Urothelium cell line (cell line): ENCODE measurements at places on chromosomes 3 and 15.

GRCh38 chr15:90644952-90645725, 72.0 kb upstream of the BLM start:
- DNase-seq: no peak

- no peak for DNase-seq
Observed at GRCh38 chr3:186823386-186823785, 17.1 kb upstream of the RFC4 start.

- DNase-seq: no peak
Observed at GRCh38 chr3:26307787-26308186, 314.8 kb upstream of the LRRC3B start.

DNA sequence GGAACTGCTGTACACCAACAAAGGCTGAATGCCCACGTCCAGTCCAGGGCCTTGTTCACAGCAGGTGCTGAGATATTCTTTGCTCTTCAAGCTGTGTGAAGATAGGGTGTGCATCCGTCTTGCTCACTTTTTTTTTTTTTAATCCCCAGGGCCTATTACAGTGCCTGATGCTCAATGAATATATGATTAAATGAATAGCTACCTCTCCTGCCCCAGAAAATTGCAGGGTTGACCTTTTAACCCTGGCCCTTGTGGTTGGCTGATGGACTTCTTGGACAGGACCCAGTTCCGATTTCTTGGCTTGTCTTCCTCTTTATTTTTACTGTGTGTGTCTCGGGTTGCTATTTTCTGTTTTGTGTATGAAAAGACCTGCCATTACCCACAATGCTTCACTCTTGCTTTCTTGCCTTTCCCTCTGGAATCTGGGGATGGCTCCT, 2.9 kb upstream of the FYTTD1 start:
- no peak for DNase-seq

DNA sequence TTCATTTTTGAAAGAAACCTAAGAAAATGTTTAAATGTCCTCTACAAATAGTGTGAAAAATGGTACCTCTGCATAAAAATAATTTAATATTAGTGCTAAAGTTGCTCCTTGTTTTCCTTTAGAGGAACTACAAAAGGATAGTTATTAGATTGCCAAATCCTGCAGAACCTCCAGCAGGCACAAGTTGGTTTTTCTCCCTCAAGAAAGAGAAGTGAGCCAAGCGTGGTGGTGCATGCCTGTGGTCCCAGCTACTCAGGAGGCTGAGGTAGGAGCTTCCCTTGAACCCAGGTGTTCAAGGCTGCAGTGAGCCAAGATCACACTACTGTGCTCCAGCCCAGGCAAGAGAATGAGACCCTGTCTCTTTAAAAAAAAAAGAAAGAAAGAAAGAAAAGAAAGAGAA, 85.1 kb upstream of the TSEN2 start:
- no peak for DNase-seq

DNA sequence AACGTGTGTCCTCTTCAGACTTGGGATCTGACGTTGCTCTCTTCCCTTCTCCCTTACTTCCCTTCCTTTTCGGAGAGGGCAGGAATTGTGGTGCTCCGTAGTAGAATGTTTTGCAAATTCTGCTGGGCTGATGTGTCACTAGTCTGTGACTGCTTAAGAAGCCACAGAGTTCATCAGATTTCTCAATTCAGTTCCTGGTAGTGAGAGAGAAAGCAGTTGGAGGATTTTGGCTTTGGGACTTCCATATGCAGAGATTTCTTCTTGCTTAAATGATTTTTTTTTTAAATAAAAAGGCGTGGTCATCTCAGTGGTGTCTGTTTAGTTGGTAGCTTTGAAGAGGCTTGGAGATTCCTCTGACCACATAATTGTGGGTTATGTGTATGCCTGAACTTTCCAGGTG, 10.1 kb downstream of the CEMIP start:
- DNase-seq: no peak

DNA sequence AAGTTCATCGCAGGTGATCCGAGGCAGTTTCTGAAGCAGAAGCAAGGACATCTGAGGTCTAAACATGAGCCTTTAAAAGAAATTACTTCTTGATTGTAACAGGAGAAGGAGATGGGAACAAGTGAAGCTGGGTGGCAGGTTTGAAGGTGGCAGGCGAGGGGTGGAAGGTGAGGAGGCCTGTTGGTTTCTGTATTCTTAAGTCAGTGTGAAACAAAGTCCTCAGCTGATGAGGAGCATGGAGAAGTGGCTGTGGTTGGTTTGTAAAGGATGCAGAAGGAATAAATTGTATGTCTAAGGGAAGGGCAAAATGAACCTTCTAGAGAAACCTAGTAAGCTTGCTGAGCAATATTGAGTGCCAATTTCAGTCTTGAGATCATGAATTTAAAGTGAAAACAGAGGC, 298.8 kb downstream of the CHST2 start:
- no peak for DNase-seq

DNA sequence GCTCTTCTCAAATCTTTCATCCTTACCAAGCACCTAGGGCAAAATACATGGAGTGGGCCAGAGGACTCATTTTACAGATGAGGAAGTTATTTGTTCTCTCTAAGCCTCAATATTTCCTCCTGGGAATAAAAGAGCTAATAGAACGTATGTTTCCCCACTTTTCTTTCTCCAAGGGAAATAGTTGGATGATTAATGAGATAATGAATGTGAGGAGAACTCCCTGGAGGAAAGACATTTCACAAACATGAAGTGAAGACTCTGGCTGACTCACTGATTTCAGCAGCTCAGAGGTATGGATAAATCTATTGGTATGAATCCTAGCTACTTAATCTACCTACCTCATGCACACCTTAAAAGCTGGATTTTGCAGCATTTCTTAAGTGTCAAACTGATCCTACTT, 98.4 kb downstream of the ECT2 start:
- DNase-seq: no peak

GRCh38 chr3:110487840-110488239, 583.8 kb upstream of the NECTIN3 start:
- no peak for DNase-seq

DNA sequence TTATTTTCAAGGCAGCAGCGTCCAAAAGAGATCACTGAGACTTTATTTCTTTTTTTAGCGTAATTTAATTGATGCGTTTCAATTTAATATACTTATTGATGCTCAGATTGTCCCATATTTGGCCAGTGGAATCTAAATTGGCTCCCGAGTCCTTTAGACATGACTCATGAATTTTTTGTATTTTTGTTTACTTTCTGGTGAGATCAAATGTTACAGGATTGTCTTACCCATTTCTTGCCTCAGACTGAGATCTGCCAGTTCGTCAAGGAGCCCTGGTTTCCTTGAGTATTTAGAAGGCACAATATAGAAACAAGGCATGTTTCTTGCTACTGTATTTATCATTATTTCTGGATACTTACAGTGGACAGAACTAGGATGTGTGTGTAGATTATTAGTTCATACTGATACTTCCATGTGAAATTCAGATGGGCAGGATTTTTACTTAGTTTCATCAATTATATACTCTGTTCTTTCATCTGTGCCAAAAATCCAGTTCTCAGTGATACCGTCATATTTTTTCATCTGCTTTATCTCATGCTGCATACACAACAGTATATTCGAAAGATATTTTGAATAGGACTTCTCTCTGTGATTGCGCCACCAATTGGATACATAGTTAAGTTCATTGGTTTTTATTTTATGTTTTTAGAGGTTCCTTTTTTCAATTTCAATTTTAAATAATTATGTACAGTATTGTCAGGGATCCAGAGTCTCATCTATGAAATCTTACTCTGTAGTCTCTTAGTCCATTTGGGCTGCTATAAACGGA, 436.9 kb upstream of the C2CD4B start:
- peak; percentile 52 for DNase-seq

DNA sequence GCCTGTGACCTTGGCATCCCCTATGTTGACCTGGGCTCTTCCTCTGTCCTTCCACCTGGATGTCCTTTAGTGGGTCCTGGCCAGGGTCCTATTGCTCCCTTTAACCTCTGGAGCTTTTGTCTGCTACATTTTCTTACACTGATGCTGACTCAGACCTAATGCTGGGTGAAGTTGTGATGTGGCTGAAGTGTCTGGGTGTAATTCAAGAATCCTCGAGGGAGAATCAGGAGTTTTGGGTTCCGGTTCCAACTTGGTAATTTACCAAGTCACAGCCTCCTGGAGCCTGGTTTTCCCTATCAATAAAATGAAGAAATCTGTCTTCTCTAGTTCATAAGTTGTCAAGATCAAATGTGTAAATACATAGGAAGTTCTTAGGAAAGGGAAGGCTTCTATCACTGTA, 25.6 kb downstream of the CEP19 start:
- no peak for DNase-seq

DNA sequence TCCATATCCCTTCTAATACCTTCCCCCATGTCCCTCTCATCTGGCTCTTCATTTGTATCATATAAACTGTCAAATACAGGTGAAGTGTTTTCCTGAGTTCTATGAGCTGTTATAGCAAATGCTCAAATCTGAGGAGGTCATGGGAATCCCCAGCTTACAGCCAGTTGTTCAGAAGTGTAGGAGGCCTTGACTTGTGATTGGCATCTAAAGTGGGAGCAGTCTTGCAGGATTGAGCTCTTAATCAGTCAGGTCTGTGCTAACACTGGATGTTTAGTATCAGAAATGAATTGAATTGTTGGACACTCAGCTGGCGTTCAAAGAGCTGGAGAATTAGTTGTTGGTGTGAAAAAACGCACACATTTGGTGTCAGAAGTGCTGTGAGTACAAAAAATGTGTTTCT, 65.0 kb downstream of the IFT57 start:
- DNase-seq: no peak

DNA sequence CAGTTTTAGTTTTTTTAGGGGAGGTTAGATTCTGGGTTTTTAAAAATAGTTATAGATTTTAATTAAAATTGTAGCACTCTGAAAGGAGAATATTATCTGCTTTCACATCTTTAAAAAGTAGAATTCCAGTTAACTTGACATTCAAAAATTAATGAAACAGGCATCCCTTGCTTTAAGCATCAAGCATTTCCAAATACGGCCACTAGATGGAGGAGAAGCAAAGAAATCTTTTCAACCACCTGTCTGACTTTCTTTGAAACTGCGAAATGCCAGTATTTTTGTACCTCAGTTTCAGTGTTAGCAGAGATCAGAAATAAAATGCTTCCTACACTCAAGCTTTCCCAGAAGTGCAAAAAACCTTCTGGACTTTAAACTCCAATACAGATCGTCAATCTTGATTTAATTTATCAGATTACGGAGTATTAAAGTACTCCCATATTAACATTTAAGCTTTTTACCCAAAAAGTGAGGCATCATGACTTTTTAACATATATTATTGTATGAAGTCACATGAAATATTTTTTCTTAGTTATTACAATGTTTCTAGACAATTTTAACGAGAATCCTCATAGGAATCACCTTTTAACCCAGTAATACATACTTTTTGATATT, 153.3 kb downstream of the P3H2 start:
- DNase-seq: peak; percentile 35

GRCh38 chr3:151112731-151113130, 27.3 kb downstream of the MED12L start:
- no peak for DNase-seq

DNA sequence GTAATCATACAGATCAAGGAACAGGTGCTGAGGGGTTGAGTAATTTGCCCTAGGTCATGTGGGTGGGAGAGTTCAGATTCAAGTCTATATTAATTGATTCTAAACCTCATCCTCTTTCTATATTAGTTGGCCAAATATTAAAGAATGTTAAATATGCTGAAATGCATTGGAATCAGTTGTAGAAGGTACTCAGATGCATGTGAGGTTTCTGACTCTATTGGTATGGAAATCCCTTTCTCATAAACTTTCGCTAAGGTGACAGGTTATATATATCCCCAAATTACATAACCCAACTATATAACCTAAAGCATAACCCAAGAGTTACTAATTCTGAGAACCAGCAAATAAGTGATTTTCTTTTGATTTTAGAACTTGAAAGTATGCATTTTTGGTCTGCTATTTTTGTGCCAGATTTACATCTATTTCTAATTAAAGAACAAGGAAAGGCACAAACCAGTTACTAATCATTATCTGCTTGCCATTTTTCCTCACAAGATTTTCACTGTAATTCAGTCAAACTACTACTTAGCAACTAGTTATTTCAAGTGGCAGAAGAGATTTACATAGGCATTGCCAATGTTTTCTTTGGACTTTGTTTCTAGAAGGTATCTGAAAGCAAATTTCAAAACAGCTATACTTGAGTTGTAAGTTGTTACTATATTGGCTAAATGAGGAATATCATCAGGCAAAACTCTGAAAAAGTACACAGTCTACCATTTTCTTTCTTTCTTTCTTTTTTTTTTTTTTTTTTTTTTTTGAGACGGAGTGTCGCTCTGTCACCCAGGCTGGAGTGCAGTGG, 201.3 kb downstream of the RBMS3 start:
- DNase-seq: no peak
